Progenitor cell of endocrine pancreas (in vitro differentiated cells): ENCODE measurements at places on chromosomes 2 and 18. TPM values are rescaled to one million over a fixed set of nuclear protein-coding genes. Genes with fewer than 3 reads are reported as not detected.

The CCDC141 gene
- 14.8 and 18.1 TPM in 2 replicates for total RNA-seq

DNA sequence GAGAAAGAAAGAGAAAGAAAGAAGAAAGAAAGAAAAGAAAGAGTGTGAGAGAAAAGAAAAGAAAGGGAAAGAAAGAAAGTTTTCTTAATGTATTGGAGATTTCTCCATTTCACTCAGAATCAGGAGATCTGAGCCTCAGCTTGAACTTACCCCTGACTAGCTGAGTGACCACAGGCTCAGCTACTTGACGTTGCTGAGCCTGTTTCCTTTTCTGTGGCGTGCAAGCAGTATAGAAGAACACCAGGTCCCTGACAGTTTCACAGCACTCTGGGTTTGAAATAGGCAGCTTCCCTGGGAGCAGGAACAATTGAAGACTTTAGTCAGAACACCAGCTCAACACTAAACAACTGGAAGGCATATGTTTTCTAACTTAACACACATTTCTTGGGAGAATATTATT lies 44.7 kb downstream of the MARCO start:
- DNase-seq = no peak

The RAB6D gene
- 0.31 and 0.67 TPM in 2 replicates for total RNA-seq

The ARHGAP15 gene
- total RNA-seq = not detected in 2 replicates

The DTNA gene
- 25.4 and 34.0 TPM in 2 replicates for total RNA-seq

DNA sequence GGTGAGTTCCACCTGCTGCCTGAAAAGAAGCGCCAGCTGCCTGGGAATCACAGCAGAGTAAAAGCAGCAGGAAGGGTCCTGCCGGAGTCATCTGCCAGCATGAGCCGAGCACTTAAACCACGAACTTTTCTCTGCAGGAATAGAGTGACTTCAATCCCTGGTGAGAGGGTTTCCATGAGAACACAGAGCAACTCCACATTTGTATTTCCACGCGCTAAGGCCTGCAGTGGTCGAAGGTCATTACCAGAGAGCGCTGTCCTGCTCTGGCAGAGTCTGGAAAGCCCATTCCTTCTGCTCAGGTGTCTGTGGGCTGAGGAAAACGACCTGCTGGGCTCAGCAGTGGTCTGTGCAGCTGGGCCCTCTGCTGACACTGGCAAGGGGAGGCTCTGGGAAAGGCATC lies 6.7 kb downstream of the PASK start:
- no peak for DNase-seq

DNA sequence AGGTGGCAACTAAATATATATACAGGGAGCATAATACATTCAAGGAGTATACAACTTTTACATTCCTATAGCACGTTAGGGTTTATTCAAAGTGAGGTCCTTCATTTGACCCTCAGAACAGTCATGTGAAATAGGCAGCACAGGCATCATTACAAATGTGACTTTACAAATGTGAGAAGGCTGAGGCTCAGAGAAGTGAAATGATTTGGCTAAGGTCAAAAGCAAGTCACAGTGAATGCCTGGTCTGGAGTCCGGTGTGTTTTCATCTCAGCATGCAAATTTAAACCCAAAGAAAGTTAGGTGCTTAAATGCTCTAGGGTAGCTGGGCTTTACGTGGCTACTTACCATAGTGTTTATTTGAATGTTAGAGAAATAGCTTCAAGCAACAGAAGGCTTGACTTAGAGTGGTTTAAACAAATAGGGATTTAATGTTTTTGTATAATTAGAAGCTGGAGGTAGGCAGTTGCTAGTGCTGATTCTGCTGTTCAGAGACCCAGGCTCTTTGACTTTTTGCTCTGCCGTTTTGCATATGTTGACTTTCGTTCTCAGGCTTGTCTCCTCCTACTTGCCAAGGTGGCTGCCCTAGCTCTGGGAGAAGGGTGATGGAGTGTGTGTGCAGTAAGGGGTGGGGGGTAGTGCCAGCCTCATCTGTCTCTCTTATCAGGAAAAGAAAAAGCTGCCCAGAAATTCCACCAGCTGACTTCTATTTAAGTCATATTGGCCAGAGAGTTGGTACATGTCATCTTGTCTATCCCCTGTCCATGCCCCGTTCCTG lies 89.2 kb downstream of the PLCL1 start:
- DNase-seq = no peak

GRCh38 chr2:216320852-216321251 lies 51.4 kb downstream of the MARCHF4 start:
- DNase-seq = no peak

- no peak for DNase-seq
Observed at GRCh38 chr2:168105127-168105683, 142.2 kb downstream of the STK39 start.
